ENCODE measurements at places on chromosomes 12 and 14.

- DNase-seq, result peak; percentile 73
Observed at GRCh38 chr12:47900131-47901062, 4.4 kb downstream of the VDR start.

GRCh38 chr12:109928058-109928656 lies 28.1 kb downstream of the TCHP start:
- DNase-seq, result no peak

- no peak for DNase-seq
Observed at GRCh38 chr14:32622742-32623141, 293.6 kb downstream of the AKAP6 start.

DNA sequence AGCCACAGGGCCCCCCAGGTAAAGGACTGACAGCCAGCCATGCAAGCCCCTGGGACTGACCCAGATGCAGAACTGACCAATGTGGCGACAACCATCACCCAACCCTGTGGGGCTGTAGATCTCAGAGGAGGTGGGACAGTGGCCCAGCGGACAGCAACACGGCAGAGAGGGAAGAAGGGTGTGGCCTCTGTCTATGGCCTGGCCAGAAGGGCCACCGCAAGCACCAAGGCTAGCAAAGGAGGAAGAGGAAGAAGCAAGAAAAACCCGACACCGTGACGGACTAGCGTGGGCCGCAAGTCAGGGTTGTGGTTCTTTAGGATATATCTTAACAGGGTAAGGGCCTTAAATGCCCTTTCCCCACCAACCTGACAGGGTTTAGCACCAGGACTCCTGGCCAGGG lies 71.2 kb downstream of the ITPK1 start:
- DNase-seq, result no peak

DNA sequence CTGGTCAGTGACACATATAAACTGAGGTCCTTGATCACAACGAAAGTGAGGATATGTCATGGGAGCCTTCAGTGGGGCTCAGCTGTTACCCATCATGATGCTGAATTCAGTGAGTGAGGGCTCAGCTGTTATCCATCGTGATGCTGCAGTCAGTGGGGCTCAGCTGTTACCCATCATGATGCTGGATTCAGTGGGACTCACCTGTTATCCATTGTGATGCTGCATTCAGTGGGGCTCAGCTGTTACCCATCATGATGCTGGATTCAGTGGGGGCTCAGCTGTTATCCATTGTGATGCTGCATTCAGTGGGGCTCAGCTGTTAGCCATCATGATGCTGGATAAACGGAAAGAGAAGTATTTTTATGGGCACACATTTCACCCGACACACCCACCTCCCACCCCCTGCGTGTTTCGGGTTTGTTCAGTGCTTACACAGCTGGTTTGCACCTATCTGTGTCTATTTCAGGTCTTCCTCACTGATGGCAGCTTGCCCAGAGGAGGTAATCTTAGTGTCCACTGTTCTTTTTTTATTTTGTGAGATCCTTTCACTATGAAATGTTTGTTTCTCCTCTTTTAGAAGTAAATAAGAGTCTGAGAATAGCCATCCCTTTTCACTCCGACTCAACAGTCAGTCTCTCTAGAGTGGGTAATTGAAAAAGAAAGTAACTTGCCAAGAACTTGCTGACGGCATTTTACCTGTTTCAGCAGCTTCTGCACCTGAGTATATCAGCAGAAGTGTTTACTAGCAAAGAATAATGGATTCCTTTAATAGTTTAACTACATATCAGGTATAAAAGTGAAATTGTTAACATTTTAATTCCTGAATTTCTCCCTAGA lies 183.0 kb downstream of the ERC1 start:
- DNase-seq, result no peak

- no peak for DNase-seq
Observed at GRCh38 chr14:20969336-20969735, 14.0 kb downstream of the RNASE2 start.

DNA sequence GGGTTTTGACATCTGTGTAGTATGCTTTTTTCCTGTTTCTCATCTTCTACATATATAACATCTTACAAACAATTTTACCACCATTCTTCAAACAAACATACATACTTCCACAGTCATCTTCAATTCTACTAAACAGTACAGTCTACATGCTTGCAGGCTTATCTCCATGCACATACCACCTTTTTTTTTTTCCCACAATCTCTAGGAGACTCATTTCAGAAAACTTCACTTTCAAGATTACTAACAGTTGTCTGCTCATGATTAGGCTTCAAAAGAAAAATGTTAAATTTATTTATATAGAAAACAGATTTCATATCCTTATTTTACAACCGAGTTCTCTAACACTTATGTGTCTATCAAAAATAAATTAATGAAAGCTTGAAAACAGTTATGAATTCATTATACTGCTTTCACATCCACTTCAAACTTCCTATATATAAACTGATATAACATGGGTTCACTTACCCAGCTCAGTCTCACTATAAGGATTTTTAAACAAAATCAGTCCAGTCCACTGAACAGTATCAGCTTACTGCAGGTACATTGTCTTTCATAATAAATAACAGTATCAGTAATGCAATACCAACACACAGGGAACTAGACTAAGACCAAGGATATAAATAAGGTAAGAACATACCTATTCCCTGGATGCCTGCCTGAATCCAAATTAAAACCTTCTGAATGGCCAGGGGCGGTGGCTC lies 42.5 kb downstream of the LRP6 start:
- no peak for DNase-seq

DNA sequence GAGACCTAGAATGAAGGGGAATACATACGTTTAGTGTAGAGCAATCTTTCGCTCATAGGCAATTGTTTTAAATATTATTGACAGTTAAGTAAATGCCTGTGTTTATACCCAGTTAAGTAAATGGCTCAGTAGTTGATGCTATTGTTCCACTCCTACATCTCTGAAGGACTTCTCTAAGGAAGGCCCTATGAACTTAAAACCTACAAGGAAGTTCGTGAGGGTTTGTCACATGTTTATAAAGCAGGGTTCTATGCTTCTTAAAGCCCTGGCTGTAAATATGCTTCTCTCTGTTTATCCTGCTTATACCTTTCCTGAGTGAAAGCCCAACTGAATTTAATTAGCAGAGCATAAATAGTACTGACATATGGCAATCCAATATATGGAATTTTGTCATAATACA lies 282.1 kb upstream of the NPAS3 start:
- no peak for DNase-seq

DNA sequence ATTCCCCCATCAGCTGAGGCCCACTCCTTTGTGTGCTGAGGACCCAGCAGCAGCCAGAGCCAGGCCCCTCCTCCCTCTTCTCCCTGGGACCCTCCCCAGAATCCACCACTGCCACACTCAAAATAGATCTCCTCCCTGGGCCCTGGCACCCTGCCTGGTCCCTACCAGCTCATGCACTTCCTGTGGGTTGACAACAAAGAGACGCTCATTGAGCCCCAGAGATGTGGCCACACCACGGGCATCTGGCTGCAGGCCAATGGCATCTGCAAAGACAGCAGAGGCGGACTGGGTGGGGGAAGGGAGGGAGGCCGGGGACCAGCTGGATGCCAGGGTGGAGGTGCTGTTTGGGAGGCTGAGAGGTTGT lies 16.0 kb upstream of the ENDOU start:
- DNase-seq, result peak; percentile 88

- DNase-seq, result no peak
Observed at GRCh38 chr12:132040906-132041606, 91.3 kb downstream of the EP400 start.

DNA sequence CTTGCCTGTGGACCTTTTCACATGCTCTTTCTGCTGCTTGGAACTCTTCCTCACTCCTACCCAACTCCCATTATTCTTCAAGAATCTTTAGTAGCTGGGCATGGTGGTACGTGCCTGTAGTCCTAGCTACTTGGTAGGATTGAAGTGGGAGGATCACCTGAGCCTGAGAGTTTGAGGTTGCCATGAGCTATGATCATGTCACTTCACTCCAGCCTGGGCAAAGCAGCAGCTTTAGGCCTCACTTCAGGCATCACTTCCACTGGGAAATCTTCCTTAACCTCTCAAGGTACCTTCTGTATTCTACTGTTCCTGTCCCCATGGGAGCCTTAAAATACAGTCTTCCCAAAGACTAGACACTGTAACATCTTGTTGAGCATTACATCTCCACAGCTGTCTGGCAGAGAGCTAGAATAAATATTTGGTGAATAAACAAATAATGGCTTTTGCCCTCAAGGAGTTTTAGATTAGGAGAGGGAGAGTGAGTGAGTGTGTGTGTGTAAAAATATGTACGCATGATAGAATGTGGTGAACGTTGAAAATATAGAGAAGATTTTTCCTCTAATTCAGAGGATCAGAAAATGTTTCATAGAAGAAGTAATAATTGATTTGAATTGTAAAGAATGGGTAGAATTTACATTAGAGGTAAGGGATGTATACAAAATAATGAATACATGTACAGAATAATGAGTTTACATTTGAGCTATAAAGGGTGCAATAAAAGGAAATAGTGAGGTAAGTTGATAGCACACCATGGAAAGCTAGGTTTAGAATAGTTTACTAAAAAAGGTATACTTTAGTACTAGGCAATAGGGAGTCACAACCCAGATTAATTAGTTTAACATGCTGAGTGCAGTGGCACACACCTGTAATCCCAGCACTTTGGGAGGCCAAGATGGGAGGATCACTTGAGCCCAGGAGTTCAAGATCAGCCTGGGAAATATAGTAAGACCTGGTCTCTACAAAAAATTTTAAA lies 29.2 kb upstream of the BMAL2 start:
- no peak for DNase-seq

DNA sequence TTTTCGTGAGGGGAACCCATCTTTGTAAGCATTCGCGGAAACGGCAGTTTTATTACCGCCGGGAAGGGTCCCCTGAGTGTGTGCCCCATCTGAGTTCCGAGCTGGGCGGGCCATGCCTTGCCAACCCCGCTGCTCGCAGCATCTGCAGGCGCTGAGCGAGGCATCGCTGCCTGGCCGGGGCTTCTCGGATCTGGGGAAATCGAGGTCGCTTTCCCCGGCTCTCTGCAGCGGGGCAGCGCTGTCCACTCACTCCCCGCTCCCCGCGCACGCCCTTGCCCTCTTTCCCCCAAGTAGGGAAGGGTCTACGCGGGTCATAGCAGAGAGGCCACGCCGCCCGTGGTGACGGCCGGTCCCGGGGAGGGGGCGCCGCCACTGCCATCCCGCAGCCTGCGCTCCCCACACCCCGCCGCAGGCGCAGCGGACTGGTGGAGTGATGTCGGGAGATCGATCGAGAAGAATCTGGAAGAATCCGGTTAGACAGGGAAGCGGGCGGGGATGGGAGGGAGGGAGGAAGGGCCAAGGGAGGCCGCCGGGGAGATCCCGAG lies 507 bp upstream of the FKBP4 start:
- DNase-seq, result no peak

DNA sequence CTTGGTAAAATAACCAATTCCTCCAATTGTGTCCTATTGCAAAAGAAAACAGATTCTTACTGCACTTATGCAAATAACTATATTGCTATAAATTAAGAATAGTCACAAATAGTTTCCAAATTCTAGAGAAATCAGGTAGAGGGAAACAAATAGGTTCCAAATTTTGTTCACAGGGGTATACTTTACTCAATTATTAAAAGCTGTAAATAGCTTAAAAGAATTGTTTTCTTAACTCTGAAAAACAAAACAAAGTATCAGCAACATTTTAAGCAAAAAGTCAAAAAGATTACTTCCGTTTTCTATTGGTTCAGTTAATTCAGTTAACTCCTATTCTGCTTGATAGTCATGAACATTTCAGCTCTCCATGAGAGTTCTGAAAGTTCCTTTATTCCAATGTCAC lies 85.6 kb upstream of the PPP4R3A start:
- DNase-seq, result no peak

GRCh38 chr12:25859976-25860375 lies 98.5 kb upstream of the RASSF8 start:
- no peak for DNase-seq

- DNase-seq, result no peak
Observed at GRCh38 chr12:49974677-49975317, 2.0 kb downstream of the AQP6 start.

GRCh38 chr14:49545716-49546115 lies 40.5 kb downstream of the RPS29 start:
- no peak for DNase-seq

DNA sequence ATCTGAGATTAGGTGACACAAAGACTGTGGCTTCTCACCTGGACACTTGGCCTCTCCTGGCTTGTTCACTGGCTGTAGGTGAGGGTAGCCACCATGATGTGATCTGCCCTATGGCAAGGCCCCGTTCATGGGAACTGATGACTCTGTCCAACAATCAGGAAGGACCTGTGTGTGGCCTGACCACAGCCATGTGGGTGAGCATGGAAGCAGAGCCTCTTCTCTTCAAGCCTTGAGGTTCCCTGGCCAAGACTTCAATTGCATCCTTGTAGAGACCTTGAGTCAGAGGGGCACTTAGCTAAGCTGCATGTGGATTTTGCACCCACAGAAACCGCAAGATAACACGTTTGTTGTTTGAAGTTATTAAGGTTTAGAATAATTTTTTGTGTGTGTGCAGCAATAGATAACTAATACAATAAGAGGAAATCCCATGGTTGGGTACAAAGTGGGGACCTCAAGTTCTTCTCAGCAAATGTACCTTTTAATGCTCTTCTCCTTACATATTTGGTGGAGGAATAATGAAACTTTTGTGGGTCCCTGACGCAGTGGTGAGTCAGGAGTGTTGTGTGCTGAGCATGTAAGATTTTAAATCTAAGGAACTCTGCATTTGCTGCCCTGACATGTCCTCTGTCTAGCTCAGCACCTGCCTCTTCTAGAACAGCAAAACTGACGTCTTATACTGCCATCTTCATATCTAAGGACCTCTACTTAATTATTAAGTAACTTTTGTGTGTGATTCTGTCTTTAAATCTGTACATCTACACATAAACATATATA lies 27.5 kb upstream of the PLEKHG7 start:
- no peak for DNase-seq

GRCh38 chr14:85811340-85811739 lies 281.4 kb downstream of the FLRT2 start:
- DNase-seq, result no peak

DNA sequence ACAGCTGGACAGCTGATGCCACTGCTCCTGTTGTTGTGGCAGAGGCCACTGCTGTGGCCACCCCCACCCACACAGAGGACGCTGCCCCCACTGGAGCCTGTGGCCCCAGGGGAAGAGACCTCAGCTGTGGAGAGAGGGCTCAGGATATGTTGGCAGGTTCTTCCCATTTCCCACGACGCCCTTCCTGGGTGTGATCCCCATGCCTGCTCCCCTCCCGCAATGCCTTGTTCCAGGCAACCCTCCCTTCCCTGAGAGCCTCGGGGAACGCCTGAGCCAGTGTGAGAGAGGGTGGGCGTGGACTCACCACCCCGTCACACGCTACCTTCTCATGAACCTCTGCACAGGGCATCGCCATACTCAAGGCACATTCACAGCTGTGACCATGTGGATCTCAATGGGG lies 5.7 kb upstream of the KRT82 start:
- no peak for DNase-seq

GRCh38 chr12:72865921-72866320 lies 593.8 kb downstream of the TRHDE start:
- DNase-seq, result no peak

GRCh38 chr12:125159702-125160101 lies 94.5 kb downstream of the AACS start:
- no peak for DNase-seq
